Non-pigmented ciliary epithelial cell (primary cell): ENCODE measurements at places on chromosomes 6 and 20.

- DNase-seq: no peak
Measured at GRCh38 chr6:101608703-101609102, 215.2 kb downstream of the GRIK2 start.

- no peak for DNase-seq
Measured at GRCh38 chr20:35306931-35307517, 14.8 kb upstream of the FAM83C start.

GRCh38 chr6:119196715-119197114 lies 118.3 kb upstream of the FAM184A start:
- DNase-seq: no peak

GRCh38 chr6:20211941-20212391 lies 303 bp downstream of the MBOAT1 start:
- DNase-seq: no peak

DNA sequence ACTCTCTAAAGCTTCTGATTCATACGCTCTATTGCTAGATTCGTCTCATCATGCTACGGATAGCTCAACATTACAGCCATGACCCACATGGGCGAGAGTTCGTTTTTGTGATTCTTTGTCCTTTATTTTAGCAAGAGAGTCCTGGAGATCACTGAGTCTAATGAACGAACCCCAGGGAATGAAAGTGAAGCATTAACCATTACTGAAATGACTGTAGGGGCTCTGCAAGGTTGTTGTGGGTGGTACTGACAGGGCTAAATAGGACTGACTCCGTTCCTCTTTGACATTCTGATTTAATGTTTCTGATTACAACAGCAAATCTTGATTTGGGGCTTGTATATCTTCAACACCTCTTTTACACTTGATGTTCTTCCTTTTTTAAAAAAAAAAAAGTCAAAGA lies 13.7 kb upstream of the RTF2 start:
- DNase-seq: no peak

DNA sequence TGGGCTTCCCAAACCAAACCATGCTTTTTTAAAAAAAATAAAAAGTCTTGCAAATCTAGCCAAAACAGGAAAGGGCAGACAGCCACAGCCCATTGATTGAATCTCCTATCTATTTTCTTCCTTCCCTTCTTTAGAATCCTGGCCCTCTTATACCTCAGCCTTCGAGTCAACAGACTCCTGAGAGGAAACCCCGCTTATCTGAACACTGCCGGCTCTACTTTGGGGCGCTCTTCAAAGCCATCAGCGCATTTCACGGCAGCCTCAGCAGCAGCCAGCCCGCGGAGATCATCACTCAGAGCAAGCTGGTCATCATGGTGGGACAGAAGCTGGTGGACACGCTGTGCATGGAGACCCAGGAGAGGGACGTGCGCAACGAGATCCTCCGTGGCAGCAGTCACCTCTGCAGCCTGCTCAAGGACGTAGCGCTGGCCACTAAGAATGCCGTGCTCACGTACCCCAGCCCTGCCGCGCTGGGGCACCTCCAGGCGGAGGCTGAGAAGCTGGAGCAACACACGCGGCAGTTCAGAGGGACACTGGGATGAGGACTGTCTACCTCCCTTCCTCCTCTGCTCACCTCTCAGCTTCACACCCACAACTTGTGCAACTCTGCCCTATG lies 10.1 kb upstream of the RTF2 start:
- DNase-seq: no peak
